Iris pigment epithelial cell (primary cell): ENCODE measurements at places on chromosomes 12 and 14.
A peak's percentile ranks its signal among the peaks of the same experiment; 100 is the strongest.

DNA sequence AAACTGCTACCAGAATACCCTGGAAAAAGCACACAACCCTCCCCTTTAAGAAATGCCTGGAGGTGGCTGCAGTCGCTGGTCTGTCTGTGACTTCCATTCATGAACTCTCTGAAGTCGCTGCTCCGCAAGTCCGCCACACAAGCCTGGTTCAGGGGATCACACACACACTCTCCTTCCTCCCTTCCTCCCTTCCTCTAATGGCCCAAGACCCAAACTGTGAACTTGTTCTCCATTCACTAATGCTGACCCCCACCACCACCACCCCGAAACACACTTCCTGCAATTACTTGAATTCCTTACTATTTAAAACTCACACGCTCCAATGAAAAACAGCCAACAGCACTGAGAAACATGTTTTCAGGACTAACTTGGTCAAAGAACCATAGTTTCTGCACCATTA is 1.0 kb upstream of the LMO3 start:
- no peak for DNase-seq

DNA sequence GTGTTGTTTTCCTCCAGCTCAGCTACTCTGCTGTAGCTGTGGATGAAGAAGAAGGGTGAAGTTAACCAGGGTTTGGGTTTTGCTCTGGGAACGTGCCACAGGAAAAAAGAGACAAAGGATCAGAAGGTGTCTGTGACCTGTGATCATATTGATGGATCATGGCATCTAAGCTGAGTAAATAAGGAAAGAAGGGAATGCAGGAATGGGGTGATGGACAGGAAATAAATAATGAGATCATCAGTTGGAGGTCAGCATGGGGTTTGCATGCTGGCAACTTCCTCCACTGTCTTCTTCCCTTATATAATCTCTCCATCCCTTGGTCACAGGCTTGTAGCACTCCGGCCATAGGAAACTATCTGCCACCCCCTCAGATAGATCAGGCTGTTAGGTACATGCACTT is 430.3 kb upstream of the PDE3A start:
- DNase-seq, result no peak

DNA sequence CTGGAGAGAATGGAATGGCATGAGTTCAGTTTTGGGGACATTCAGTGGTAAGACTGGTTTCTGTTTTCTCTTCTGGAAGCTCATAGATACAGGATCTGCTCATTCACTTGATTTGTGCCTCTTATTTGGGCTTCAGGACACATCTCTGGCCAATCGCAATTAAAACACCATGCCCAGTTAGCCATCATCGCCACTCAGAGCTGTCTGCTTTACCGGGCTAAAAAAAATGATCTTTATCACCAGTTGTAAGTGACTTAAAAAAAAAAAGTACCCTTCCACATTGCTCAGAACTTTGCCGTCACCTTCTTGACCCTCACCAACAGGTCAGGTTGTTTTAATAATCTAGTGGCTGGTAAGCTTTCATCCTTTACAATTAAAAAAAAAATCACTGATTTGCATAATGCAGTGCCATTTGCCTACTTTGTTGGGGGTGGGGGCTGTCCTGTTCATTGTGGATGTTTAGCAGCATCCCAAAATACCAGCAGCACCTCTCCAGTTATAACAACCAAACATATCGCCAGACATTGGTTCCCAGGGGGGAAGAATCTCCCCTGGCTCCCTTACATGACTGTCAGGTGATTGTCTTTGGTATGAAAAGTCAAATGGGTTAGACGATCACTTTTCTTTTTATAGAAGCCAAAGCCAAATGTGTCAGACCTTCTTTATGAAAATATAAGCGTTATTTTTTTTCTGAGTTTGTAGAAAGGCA is 150.1 kb downstream of the PRKCH start:
- peak; percentile 57 for DNase-seq

- no peak for DNase-seq
Measured at GRCh38 chr12:109016016-109016415, 4.9 kb downstream of the SVOP start.

DNA sequence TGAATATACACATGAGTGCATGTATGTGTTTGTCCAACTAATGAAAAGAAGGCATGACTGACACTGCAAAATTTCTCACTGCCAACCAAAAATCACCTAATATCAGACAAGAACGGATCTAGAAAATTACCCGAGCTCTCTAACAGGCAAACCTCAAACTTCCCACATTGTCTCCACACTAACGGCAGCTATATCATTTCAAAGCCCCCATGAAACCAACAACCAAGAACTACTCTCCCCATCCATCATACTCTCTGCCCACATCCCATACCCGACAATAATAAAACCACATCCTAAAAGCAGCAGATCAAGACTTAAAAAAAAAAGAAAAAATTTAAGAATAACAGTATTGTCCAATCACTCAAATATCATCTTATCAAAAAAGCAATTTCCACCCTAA is 227.1 kb downstream of the CEP128 start:
- no peak for DNase-seq

DNA sequence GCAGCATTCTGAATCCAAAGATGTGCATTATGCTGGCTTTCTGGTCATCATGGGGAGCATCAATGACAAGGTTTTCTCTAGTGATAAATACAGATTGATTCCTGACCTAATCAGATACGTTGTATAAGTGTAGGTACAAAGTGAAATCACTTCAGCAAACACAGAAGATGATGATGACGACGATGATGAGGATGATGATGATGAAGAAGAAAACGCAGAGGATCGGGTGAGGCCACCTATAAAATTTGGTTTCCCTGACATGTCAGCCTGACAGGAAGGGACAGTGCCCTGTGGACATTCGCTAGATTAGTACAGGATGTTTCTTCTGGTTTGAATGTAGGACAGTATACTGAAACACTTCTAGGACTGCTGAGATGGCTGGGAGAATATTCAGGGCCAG is 20.2 kb downstream of the RNF34 start:
- DNase-seq, result no peak

GRCh38 chr12:8648576-8649205 is 13.9 kb downstream of the MFAP5 start:
- no peak for DNase-seq

- DNase-seq, result peak; percentile 99
Measured at GRCh38 chr12:122072031-122072970, 6.3 kb upstream of the MLXIP start.

- DNase-seq, result peak; percentile 47
Measured at GRCh38 chr12:49017891-49018260, 700 bp downstream of the PRKAG1 start.

- peak; percentile 64 for DNase-seq
Measured at GRCh38 chr12:25155022-25155576, 39.9 kb downstream of the DNAI7 start.

DNA sequence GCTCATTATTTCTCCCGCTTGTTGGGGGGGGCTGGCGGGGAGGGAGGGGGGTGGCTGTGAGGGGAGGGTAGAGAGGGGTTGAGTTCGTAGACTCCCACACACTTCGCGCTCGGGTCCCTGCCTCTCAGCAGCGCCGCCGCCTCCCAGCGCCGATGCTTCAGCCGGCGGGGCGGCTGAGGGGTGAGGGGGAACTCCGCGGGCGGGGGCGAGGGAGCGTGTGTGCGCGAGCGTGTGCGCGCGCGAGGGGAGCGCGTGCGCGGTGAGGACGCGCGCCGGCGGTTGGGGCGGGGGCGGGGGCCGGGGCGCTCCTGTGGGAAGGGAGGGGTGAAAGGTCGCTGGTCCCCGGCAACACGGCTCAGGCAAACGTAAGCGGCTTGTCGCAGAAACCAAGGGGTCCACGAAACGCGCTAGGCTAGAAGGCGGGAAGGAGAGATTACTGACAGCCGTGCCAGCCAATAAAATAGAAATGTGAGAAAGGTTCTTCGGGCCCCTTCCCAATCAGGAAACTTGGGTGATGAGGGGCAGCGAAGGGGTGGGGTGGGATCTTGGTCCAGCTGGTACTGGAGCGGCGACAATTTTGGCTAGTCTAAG is 343 bp upstream of the NOVA1 start:
- DNase-seq, result peak; percentile 76

GRCh38 chr14:90402016-90402415 is 5.2 kb downstream of the CALM1 start:
- no peak for DNase-seq

- peak; percentile 56 for DNase-seq
Measured at GRCh38 chr14:50601394-50601793, 41.4 kb downstream of the ATL1 start.

- peak; percentile 85 for DNase-seq
Measured at GRCh38 chr14:77485901-77486678, 12.5 kb downstream of the ISM2 start.

DNA sequence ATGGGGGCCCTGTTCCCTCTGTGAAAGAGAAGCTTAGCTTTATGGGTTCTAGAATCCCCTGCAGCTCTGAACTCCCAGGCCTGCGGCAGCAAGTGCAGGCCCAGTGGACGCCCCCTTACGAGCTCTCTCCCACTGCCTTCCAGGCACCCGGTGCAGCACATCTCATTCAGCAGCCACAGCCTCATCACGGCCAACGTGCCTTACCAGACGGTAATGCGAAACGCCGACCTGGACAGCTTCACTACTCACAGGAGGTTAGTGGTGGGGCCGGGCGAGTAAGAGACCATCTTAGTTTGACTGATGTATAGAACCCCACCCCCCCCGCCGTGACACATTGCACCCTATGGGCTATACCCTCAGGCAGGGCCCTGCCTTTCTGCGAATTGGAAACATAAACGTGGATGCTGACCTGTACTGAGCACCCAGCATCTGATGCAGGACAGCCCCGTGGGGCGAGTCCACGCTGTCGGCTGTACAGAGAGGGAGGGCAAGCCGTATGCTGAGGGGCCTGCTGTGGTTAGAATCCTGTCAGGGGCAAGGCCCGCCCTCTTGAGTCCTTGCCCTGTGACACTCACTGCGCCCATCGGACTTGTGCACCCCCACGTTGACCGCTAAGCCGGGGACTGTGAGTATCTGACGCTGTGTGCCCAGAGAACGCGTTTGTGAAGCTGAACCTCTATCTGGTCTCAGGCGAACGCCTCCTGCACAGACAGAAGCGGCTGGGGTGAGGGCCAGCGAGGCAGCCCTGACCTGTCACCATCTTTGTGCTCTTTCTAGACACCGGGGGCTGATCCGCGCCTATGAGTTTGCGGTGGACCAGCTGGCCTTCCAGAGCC is 71.7 kb downstream of the TESC start:
- no peak for DNase-seq

DNA sequence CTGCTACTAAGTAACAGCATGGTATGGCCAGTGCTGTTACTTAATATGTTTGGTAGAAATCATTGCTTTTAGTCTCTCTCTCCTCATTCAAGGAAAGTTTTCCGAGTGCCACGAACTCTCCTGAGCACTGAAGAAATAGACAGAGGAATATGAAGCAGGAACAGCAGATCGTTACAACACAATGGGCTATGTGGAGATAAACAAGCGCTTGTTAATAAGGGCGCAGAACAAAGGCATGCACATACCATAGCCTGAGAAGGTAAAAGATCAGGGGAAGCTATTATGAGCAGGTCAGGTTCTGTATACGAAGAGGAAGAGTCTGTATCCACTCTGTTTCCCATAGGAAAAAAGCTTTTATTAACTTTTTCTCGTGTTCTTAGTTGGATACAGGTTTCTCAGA is 156.2 kb upstream of the CPNE8 start:
- DNase-seq, result no peak

DNA sequence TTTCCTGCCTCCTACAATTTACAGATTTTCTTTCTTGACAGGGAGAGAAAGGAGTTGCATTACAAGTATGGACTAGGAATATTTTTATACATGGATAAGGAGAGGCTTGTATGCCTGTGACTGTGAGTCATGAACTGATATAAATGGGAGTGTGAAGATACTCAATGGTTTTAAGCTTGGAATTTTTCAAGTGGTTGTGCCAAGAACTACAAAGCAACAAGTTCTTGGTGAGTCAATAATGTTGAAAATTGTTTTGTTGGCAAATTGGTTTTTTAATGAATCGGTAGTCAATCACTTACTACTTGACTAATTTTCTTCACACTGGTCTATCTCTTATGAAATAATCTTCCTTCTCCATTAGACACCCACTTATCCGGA is 58.9 kb upstream of the HMGA2 start:
- DNase-seq, result peak; percentile 81

- DNase-seq, result no peak
Measured at GRCh38 chr12:53726341-53726740, 911 bp downstream of the CALCOCO1 start.

GRCh38 chr12:16221776-16222175 is 55.7 kb downstream of the SLC15A5 start:
- no peak for DNase-seq

DNA sequence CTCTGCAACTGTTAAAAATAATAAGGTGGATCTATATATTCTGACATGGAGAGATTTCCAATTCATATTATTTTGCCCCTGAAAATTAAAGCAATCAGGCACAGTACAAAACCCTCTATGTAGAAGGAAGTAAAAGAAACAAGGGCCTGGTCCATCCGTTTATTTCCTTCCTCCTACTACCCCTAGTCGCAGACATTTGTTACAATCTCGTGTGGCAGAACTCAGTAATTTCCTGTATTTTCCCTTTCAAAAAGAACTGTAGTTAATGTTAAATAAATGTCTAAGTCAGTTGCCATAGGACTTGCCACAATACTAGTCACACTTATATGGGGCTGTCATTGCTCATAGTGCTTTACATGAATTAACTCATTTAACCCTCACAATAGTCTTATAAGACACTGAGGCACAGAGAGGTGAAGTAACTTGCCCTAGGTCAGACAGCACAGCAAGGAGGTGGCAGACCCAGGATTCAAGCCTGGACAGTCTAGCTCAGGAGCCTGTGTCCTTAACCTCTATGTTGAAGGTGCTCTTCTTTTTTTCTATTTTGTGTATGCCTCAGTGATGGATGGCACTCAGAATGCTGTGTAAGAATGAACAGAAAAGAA is 24.2 kb downstream of the NINJ2 start:
- DNase-seq, result no peak

DNA sequence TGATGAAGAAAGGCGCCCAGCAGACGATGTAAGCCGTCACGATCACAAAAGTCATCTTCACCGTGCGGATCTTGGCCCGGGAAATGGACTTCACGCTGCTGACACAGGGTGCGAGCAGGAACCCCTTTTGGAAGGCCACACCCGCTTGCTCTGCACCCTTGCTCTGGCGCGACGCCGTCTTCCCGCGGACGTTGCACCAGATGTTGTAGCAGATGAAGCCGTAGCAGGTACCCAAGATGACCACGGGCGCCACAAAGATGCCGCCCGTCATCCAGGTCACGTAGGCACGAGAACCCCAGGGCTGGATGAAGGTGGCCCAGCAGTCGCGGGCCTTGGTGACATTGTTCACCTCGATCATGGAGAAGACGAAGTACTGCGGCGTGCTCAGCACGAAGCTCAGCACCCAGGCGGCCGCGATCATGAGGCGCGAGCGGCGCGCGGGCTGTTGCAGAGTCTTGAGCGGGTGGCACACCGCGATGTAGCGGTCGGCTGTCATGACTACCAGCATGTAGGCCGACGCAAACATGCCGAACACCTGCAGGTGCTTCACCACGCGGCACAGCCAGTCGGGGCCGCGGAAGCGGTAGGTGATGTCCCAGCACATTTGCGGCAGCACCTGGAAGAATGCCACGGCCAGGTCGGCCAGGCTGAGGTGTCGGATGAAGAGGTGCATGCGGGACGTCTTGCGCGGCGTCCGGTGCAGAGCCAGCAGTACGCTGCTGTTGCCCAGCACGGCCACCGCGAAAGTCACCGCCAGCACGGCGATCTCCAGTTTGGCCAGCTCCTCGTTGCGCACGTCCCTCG is 890 bp downstream of the AVPR1A start:
- DNase-seq, result no peak

GRCh38 chr14:102573591-102574046 is 18.8 kb upstream of the RCOR1 start:
- no peak for DNase-seq

GRCh38 chr12:82774666-82775065 is 88.0 kb downstream of the TMTC2 start:
- DNase-seq, result no peak

- peak; percentile 43 for DNase-seq
Measured at GRCh38 chr12:55818886-55819285, 1.0 kb downstream of the ORMDL2 start.

GRCh38 chr12:75207338-75208083 is 2.1 kb downstream of the KCNC2 start:
- DNase-seq, result no peak
